H9 (cell line): ENCODE measurements at places on chromosomes 3 and 15. TPM values are rescaled to one million over a fixed set of nuclear protein-coding genes. Genes with fewer than 3 reads are reported as not detected.
A peak's percentile ranks its signal among the peaks of the same experiment; 100 is the strongest.

The TMOD3 gene
- total RNA-seq: 24.7 and 30.2 TPM in 2 replicates

The CPA3 gene
- total RNA-seq: not detected in 2 replicates

The PPM1L gene
- total RNA-seq: 7.3 and 7.9 TPM in 2 replicates

The TRPM1 gene
- total RNA-seq: not detected in 2 replicates

The GRK7 gene
- not detected in 2 replicates for total RNA-seq

The SLC12A1 gene
- 0.04 and 0.07 TPM in 2 replicates for total RNA-seq

The SRGAP3 gene
- total RNA-seq: 2.6 and 3.4 TPM in 2 replicates

GRCh38 chr3:47418167-47419082 is 37.6 kb downstream of the PTPN23 start:
- no peak for DNase-seq

DNA sequence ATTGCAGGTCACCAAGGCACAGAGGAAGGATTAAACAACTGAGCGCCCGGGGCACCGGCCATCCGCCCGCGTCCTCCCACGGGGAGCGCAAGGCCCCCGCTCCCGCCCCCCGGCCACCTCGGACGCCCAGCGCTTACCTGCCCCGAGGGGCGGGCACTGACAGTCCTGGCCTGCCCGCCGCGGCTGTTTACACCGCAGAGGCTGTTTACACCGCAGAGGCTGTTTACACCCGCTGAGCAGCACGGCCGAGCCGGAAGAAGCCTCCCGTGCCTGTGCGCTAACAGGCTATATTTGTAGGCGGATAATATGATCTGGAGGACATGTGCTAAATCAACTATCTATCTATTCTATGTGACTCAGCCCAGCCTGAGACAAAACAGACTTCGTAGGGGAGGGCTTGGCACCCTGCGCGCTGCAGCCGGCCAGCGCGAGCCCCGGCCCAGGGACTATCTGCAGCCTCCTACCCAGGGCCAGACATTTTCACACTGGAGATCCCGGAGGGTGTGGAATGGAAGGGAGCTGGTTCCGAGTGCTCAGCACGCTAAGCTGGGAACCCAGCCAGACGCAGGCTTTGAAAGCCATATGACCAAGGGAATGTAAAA is at the start of gene LRRC2:
TSS of gene LRRC2 (minus strand) at position 263 of the 602 bp plus-strand sequence. CDS start 14,711 bp downstream, outside the sequence.
- DNase-seq: peak; percentile 71

- DNase-seq: no peak
Observed at GRCh38 chr3:192794216-192794615, 66.9 kb upstream of the FGF12 start.

DNA sequence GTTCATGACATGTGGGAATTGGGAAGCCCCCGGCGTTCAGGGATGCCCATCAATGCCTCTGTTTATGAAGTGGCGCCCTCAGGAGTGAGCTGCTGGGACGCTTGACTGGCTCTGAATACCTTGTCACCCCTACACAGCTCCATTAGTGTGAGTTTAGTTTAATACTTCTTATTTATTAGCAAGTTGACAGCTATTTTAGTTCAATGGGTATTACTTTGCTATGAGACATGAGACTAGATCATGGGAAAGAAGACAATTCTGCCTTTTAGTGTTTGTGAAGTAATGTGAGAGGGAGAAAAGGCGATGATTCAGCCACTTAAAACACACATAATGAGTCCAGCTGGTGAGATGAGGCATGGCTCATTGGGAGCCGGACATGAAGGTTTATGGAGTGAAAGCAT is 678.5 kb downstream of the NR2F2 start:
- no peak for DNase-seq

GRCh38 chr3:85041001-85041400 is 82.2 kb downstream of the CADM2 start:
- DNase-seq: no peak

- no peak for DNase-seq
Observed at GRCh38 chr3:57951066-57951882, 56.9 kb upstream of the FLNB start.

- no peak for DNase-seq
Observed at GRCh38 chr15:64311566-64311965, 44.4 kb downstream of the CSNK1G1 start.

DNA sequence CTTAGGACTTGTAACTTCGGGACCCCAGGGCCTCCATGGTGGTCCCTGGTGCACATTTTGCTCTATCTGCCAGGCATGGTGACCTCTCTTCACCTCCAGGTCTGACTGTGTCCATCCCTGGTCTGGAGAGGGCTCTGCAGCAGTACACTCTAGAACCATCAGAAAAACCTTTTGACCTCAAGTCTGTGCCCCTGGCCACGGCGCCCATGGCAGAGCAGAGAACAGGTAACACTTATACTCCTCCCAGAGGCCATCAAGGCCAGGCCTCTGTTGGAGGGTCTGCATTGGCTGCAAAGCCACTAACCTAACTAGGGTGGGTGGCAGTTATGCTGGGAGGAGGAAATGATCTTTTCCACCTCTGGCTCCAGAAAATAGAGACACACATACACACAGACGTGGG is 10.3 kb upstream of the HMCES start:
- no peak for DNase-seq

GRCh38 chr3:55795746-55796145 is 308.6 kb upstream of the WNT5A start:
- no peak for DNase-seq

GRCh38 chr3:23580096-23580713 is 225.6 kb upstream of the UBE2E1 start:
- no peak for DNase-seq

- DNase-seq: no peak
Observed at GRCh38 chr3:112635674-112636073, 5.3 kb downstream of the CCDC80 start.

- DNase-seq: no peak
Observed at GRCh38 chr15:51755790-51756189, 4.4 kb downstream of the TMOD2 start.

DNA sequence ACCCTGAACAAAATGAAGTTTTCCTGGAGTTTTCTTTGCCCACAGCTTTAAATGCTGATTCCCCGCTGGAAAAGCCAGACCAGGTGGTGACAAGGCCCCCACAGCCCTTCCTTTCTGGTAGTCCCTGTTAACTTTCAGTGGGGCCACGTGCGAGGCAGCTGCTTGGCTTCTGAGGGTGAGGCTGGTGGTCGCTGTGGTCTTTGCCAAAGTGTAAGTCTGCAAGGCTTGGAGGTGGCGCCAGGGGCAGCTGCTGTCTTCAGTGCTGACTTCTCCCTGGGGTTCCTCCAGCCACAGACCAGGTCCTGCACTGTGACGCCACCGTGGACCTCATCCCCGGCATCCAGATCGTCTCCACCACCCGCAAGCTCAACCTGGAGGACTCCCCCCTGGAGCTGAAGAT is 54.1 kb upstream of the TAMM41 start:
- no peak for DNase-seq

DNA sequence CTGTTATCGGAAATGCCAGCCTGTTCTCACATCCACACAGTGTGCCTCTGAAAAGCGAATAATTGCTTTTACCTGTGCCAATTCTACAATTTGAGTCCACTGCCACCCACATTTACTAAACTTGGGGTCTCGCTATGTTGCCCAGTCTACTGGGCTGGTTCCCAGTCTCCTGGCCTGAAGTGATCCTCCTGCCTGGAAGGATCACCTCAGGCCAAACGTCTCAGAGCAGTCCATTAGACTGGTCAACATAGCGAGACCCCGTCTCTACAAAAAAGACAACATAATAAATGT is 827 bp upstream of the INO80 start:
- no peak for DNase-seq

- no peak for DNase-seq
Observed at GRCh38 chr15:95836536-95836935, 494.0 kb upstream of the NR2F2 start.

DNA sequence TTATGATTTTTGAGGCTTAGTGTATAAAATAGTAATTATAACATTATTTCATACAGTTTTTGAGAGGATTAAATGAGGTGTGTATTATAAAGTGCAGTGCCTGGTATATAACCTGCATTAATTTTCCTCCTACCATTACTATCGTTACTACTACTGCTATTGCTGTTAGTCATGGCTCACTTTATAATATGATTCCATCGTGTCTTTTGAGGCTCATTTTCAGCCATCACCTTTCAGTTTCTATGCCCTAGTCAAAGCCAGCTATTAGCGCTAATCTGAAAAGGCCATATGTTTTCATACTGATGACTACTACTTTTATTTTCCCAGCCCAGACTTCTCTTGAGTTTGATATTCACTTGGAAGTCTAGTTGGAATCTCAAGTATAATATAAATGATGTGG is 5.5 kb downstream of the MEF2A start:
- no peak for DNase-seq
